ENCODE measurements at places on chromosomes 4 and X.

DNA sequence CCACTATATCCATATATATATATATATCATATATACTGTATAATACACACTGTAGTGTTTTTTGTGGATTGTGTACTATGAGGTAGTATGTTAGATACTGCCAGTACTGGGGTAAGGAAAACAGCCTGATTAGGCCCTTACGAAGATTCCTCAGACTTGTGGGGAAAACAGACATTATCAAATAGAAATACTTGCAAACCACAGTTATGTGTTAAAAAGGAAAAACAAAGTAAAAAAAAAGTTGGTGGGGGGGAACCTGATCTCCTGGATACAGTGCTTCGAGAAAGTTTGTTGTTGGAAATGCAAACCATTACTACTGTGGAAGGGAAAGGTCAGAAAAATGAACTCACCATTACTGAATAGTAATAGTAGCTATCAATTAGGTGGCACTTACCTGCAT is 53.0 kb downstream of the PKD2 start:
- DNase-seq = no peak

DNA sequence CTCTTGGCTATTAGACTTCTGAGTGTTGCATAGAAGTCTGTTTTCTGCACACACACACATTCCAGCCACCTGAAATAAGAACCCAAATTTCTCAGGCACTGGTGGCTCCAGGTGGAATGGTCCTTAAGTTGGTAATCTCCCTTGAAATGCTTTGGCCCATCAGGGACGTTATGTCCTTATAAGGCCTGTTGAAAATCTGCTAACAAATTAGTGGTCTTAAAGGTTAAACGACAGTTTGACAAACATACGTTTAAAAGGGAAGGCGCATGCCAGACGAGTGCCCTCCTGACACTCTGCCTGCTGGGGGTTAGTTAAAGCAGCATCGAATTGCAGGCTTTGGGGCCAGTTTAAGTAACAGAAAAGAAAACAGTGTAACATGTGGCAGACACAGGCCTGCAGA is 125.0 kb downstream of the TBX22 start:
- no peak for DNase-seq

- DNase-seq = no peak
These were observed 19.0 kb downstream of the SMS start for GRCh38 chrX:21959362-21960051.

GRCh38 chr4:91116861-91117260 is 989.7 kb downstream of the CCSER1 start:
- no peak for DNase-seq

GRCh38 chrX:120290107-120290506 is 21.2 kb downstream of the TMEM255A start:
- no peak for DNase-seq

- DNase-seq = no peak
These were observed 111.7 kb downstream of the GALNTL6 start for GRCh38 chr4:171924746-171925376.

DNA sequence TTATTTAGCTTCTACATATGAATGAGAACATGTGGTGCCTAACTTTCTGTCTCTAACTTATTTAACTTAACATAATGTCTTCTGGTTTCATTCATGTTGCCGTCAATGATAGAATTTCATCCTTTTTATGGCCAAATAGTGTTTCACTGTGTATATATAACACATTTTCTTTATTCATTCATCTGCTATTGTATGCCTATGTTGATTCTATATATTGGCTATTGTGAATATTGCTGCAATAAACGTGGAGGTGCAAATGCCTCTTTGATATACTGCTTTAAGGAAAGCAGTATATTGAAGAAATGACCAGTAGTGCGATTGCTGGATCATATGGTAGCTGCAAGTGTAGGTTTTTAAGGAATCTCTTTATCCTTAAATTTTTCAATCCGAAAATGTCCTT is 10.0 kb upstream of the CSN1S1 start:
- no peak for DNase-seq

DNA sequence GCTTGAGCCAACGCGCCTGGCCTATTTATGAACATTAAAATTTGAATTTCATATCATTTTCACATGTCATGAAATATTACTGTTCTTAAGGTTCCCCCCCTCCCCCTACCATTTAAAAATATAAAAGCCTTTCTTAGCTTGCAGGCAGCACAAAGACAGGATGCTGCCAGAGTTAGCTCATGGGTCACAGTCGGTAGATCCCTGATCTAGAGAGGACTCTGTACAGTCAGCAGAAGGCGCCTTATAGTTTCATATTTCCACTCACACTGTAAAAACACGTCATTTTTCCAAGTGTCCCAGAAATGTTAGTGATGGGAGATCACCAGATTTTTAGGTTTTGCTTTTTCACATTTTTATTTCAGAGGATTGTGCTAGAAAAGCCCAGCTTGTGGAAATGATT is 12.2 kb downstream of the NOCT start:
- DNase-seq = no peak

DNA sequence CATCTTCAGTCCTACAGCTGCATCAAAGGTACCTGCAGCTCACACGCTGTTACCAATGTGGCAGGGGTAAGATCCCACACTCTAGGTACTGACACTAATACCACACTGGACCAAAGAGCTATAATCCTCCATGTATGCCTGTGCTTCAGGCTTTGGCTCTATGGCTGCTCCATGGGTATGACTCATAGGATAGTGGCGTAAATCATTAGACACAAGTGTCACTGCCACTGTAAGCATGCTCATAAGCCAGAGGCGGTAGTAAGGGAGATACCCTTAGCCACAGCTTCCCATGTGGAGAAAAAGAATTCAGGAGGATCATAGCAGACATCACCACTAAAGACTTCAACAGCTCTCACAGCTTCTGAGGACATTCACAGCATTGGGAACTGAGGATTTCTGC is 287.5 kb downstream of the ACTRT1 start:
- no peak for DNase-seq

DNA sequence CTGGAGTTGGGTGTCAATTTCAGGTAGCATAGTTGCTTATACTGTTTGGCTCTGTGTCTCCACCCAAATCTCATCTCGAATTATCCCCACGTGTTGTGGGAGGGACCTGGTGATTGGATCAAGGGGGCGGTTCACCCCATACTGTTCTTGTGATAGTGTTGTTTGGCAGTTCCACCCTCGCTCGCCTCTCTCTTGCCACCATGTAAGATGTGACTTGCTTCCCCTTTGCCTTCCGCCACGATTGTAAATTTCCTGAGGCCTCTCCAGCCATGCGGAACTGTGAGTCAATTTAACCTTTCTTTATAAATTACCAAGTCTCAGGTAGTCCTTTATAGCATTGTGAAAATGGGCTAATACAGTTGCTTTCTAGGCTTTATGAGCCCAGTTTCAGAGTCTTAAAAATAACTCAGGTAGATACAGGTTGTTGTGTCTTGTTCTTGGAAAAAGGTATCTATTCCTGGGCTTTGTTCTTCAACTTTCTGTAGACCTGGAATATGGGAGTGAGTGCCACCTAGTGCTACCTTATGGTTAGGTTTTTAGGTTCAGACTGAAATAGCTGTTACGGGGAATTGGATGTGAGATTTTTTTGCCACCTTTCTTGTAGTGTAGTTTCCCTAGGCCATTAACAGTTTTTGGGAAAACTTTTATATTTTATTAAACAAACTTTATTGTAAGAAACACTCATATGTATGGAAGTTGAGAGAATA is 15.6 kb downstream of the PGK1 start:
- DNase-seq = no peak

- no peak for DNase-seq
These were observed 280.3 kb upstream of the INTU start for GRCh38 chr4:127352220-127353113.

DNA sequence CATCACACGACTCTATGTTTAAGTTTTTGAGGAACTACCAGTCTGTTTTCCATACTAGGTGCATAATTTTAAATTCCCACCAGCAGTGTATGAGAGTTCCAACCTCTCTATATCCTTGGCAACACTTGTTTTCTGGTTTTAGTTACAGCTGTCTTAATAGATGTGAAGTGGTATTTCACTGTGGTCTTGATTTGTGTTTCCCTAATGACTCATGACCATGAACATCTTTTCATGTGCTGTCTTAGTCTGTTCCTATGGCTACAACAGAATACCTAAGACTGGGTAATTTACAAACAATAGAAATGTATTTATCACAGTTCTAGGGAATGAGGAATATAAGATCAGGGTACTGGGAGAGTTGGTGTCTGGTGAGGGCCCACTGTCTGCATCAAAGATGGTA is 51.5 kb upstream of the GPR78 start:
- no peak for DNase-seq

DNA sequence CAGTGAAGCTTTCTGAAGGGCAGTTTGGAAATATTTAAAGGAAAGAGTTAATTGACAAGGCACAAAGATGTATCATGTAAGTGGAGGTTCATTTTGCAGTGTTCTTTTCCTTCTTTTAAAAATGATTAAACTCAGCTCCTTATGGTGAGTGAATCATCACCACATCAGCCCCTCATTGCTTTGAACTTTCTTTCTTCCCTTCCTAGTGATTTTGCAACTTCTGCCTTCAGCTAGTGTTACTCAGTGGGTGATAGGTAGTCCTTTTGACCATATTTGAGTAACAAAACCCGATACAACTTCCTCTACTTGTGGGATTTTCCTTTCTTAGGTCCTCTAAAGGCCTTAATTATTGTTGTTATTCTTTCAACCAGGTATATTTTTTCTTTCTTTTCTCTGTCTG is 8.2 kb downstream of the ZCCHC4 start:
- DNase-seq = no peak

GRCh38 chrX:45669715-45670340 is 469.2 kb upstream of the DIPK2B start:
- DNase-seq = no peak

- no peak for DNase-seq
These were observed 44.8 kb downstream of the GAB1 start for GRCh38 chr4:143381189-143382118.

GRCh38 chr4:87974856-87975462 is 555 bp upstream of the SPP1 start:
- no peak for DNase-seq

GRCh38 chrX:48960291-48960690 is 2.9 kb upstream of the OTUD5 start:
- DNase-seq = no peak

DNA sequence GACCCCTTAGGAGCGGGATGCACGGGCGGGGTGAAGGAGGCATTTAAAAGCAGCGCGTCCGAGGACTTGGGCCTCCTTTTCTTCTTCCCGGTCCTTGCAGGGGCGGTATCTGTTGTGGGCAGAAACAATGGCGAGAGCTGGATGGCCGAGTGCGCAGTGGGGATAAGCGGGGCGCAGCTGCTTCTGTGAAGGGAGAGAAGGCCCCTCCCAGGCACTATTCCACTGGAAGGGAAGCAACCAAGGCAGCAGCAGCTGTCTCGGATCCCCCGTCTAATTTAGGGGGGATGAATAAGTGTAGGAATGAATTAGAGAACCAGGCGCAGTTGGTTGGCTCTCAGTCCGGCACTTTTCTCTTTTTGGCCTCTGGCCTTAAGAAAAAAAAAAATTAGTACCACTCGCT is 995 bp downstream of the SMARCA5 start:
- peak; percentile 63 for DNase-seq

- no peak for DNase-seq
These were observed 107.6 kb downstream of the PDLIM5 start for GRCh38 chr4:94559351-94559806.

- DNase-seq = no peak
These were observed 1.1 kb upstream of the ATOH1 start for GRCh38 chr4:93827272-93827947.

DNA sequence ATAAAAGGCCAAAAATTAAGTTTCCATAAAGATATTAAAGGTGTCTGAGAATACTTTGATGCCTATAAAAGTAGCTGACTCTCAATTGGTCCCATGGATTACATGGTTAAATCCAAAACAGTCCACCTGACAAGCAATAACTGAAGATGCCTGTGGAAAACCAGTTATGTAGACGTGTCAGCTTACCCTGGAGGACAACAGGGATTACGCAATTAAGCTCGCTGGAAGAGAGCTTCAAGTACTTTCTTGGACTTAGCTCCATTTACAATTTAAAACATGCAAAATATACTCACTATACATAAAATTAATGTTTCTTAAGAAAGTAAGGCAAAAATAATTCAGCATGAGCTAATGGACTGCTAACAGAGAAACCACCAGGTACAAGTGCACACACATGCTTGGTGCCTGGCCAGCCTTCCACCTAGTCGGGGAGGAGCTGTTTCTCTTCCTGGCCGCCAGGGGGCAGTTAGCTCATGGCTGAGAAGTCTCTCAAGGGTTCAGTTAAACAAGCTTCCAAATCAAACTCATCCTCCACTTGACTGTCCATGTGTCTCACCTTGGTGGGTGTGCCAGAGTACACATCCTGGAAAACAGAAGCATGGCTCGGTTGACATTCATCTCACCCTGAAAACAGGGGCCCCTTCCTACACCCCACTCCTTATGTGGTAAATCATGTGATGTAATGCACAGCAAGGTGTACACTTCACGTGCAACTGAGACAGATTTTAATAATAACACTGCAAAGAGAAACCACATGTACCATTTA is 9.2 kb upstream of the FAM53A start:
- peak; percentile 84 for DNase-seq

DNA sequence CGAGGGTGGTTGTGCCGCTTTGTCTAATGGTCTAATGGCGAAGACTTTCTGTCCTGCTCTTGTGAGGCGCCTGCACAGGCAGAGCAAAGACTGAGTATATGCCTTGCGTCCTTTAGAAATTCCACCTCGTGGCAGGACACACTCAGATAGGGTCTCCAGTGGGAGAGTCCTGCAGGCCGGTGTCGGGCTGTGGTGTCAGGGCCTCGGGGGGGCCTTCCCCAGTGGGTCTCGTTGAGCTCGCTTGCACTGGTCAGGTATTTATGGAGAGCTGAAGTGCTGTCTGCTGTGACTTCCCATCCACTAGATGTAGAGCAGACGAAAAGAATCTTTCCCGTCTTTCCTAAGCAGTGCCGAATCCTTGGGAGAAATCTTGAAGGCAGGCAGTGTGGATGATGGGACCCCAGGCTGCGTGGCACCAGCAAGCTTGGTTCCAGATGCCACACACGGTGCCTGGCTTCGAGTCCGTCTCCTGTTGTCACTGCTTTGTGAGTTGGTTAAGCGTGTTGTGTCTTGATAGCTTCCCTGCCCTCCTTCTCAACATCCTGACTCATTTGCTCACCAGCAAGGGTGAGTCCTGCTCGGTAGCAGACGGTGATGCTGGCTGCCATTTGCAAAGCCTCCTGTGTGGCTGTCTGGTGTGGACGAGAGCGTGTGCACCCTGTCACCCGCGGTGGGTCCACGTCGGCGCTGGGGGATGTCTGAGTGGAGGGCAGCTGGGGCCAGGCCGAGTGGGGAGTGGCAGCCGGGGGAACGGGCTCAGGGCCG is 20.5 kb downstream of the MAEA start:
- no peak for DNase-seq

- DNase-seq = no peak
These were observed 313.3 kb upstream of the ACTRT1 start for GRCh38 chrX:128365492-128365891.
